ENCODE measurements at places on chromosomes 7 and 10. TPM values are rescaled to one million over a fixed set of nuclear protein-coding genes. Genes with fewer than 3 reads are reported as not detected.

DNA sequence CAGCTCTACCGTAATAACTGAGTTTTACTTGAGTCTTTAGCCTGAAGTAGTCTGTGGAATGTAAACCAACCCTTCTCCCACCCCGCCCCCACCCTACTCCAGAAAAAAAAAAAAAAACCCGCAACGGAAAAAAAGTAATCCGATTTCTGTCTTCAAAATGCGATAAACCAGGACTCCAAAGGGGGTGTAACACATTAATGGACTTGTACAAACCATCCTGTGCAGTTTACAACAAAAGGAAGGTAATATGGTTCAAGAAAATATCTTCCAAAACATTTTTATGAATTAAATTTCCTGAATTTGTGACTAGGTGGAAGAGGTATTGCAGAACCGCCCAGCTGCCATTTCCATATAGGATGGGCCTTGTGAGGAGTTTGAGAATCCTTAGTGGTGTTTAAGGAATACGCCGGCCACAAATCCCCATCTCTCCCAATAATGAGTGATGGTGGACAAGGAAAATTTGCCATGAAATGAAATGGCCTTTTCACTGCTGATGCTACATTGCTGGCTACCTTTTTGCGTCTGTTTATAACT lies 10.6 kb downstream of the SKIDA1 start:
- no peak overlapping the region for H3K4me3 ChIP-seq
- H3K27ac ChIP-seq, result peak overlapping the region; percentile 5
- H3K36me3 ChIP-seq, result no peaks in the 10 kb centered on the region
- H3K27me3 ChIP-seq, result no peaks in the 10 kb centered on the region

GRCh38 chr7:128039544-128039953 lies 8.3 kb upstream of the LRRC4 start:
- no peaks in the 10 kb centered on the region for H3K27me3 ChIP-seq
- no peaks in the 10 kb centered on the region for H3K36me3 ChIP-seq
- DNase-seq, result no peak
- no peak overlapping the region for H3K27ac ChIP-seq
- H3K4me3 ChIP-seq, result no peak overlapping the region

DNA sequence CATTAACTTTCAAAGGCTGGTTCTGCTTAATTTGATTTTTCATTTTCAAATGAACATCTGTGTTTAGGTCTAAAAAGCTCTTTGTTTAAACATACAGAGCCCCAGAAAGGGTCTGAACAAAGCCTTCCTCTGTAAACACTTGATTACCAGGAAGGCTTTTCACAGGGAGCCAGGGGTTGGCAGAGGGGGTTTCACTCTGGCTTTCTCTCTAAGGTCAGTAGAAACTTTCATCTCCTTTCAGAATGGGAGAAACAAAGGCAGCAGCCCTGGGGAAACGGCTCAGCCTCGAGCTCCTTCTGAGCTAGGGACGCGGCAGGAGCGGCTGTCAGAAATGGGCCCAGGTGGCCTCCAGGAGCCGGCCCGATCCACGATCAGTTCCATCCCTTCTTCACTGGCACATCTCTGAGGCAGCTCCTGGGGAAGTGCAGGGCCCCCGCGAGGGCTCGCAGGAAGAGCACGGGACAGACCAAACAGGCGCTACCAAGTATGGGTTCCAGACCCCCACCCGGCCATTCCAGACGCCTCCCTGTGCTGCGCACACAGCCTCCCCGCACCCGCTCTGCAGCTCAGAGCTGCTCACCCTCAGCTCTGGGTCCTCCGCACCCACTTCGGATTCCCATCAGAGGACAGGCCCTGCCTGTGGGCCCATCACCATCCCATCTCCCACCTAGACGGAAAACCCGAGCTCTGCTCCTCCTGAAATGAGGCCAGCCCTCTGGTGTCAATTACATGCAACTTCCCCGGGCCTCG lies 124.1 kb downstream of the MAD1L1 start:
- DNase-seq, result peak; percentile 55
- H3K27ac ChIP-seq, result no peak overlapping the region
- H3K4me3 ChIP-seq, result no peak overlapping the region
- H3K4me1 ChIP-seq, result peaks cover 7% of the 10 kb centered on the region
- no peaks in the 10 kb centered on the region for H3K27me3 ChIP-seq
- no peaks in the 10 kb centered on the region for H3K36me3 ChIP-seq

- no peaks in the 10 kb centered on the region for H3K27me3 ChIP-seq
- no peaks in the 10 kb centered on the region for H3K36me3 ChIP-seq
- H3K27ac ChIP-seq, result no peak overlapping the region
- peaks cover 3% of the 10 kb centered on the region for H3K4me1 ChIP-seq
- no peak for DNase-seq
Observed at GRCh38 chr10:18217577-18217976, 77.4 kb downstream of the CACNB2 start.

- no peaks in the 10 kb centered on the region for H3K4me1 ChIP-seq
- H3K4me3 ChIP-seq, result no peak overlapping the region
- H3K27ac ChIP-seq, result no peak overlapping the region
Observed at GRCh38 chr10:96664563-96664962, 55.8 kb downstream of the PIK3AP1 start.

DNA sequence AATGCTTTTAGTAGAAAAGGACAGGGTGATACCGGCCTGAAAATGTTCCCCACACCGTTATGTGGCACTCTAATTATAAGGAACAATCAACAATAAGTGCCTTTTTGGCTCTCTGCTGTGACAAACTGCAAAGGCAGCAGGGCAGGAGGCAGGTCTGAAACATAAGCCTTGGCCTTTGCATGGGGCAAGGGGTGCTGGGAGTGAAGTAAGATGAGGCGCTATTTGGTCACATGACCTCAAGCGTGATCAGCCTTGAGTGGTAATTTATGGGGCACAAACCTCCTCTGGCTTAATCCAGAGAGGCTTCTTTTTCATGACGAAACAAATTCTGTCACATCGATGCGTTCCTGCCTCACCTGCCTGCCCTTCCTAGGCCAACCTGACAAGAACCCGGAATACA lies 202.7 kb downstream of the TAX1BP1 start:
- no peaks in the 10 kb centered on the region for H3K4me1 ChIP-seq
- H3K27ac ChIP-seq, result no peak overlapping the region
- no peaks in the 10 kb centered on the region for H3K27me3 ChIP-seq
- DNase-seq, result no peak

- H3K27me3 ChIP-seq, result no peaks in the 10 kb centered on the region
- no peak for DNase-seq
- H3K4me1 ChIP-seq, result no peaks in the 10 kb centered on the region
Observed at GRCh38 chr10:85976267-85976793, 390.3 kb downstream of the GRID1 start.

- H3K27ac ChIP-seq, result no peak overlapping the region
- H3K4me1 ChIP-seq, result peaks cover 7% of the 10 kb centered on the region
- H3K27me3 ChIP-seq, result no peaks in the 10 kb centered on the region
- no peaks in the 10 kb centered on the region for H3K36me3 ChIP-seq
- no peak overlapping the region for H3K4me3 ChIP-seq
- no peak for DNase-seq
Observed at GRCh38 chr7:46028246-46028645, 107.2 kb upstream of the IGFBP3 start.

DNA sequence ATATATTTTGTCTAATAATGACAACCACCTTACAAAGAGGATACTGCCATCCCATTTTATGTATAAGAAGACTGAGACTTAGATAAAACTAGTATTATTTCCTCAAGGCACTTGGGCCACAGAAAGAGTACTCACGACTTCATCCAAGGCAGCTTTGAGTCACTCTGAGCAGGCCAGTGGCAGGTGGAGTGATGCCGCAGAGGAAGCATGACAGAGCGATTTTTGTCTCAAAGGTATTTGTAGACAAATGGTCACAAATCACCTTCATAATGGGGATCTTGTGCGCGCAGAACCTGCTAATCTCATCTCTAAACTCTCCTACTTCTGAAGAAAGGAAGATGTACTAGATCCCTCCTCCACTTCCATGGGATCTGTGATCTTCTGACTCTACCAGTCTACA lies 113.2 kb upstream of the NAMPT start:
- H3K4me1 ChIP-seq, result no peaks in the 10 kb centered on the region
- H3K27ac ChIP-seq, result no peak overlapping the region
- H3K27me3 ChIP-seq, result no peaks in the 10 kb centered on the region
- no peaks in the 10 kb centered on the region for H3K36me3 ChIP-seq
- no peak overlapping the region for H3K4me3 ChIP-seq

- H3K36me3 ChIP-seq, result no peaks in the 10 kb centered on the region
- peak; percentile 77 for DNase-seq
- H3K27ac ChIP-seq, result peak overlapping the region; percentile 46
- H3K4me1 ChIP-seq, result peaks cover 19% of the 10 kb centered on the region
- no peaks in the 10 kb centered on the region for H3K27me3 ChIP-seq
Observed at GRCh38 chr7:54811846-54812254, 52.8 kb upstream of the SEC61G start.

GRCh38 chr10:97830064-97830463 lies 19.6 kb upstream of the GOLGA7B start:
- no peaks in the 10 kb centered on the region for H3K36me3 ChIP-seq
- no peak overlapping the region for H3K4me3 ChIP-seq
- H3K4me1 ChIP-seq, result no peaks in the 10 kb centered on the region
- H3K27me3 ChIP-seq, result peaks cover 2% of the 10 kb centered on the region
- no peak overlapping the region for H3K27ac ChIP-seq

- H3K4me3 ChIP-seq, result no peak overlapping the region
- H3K27me3 ChIP-seq, result no peaks in the 10 kb centered on the region
- peak; percentile 11 for DNase-seq
- H3K36me3 ChIP-seq, result no peaks in the 10 kb centered on the region
- H3K27ac ChIP-seq, result no peak overlapping the region
- H3K4me1 ChIP-seq, result no peaks in the 10 kb centered on the region
Observed at GRCh38 chr7:29609162-29610037, 45.8 kb downstream of the PRR15 start.

HOXA3 gene
- 10.3 TPM for total RNA-seq

AGAP3 gene
- total RNA-seq, result 194 TPM

HMX3 gene
- total RNA-seq, result not detected

TAS2R40 gene
- total RNA-seq, result not detected

CHST15 gene
- 30.9 TPM for total RNA-seq

ACTL6B gene
- total RNA-seq, result not detected

GBX1 gene
- not detected for total RNA-seq

SPDYE9 gene
- not detected for total RNA-seq

FAM25A gene
- not detected for total RNA-seq

Data from lung (tissue), 17 donors.